ENCODE measurements at places on chromosomes 13 and 19.

DNA sequence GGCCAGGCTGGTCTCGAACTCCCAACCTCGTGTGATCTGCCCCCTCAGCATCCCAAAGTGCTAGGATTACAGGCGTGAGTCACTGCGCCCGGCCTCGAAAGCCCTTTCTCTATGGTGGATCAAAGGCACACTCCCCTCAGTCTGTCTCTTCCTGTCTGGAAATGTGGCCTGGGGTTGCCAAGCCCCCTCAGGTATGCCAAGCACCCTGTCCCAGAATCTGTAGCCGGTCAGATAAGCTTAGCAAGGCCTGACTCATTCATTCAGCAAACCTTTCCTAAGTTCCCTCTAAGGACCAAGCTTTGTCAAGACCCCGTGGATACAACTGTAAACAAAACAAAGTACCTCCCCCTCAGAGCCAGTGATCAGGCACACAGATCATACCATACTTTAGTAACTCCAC lies 14.1 kb downstream of the NUCB1 start:
- no peak for DNase-seq

DNA sequence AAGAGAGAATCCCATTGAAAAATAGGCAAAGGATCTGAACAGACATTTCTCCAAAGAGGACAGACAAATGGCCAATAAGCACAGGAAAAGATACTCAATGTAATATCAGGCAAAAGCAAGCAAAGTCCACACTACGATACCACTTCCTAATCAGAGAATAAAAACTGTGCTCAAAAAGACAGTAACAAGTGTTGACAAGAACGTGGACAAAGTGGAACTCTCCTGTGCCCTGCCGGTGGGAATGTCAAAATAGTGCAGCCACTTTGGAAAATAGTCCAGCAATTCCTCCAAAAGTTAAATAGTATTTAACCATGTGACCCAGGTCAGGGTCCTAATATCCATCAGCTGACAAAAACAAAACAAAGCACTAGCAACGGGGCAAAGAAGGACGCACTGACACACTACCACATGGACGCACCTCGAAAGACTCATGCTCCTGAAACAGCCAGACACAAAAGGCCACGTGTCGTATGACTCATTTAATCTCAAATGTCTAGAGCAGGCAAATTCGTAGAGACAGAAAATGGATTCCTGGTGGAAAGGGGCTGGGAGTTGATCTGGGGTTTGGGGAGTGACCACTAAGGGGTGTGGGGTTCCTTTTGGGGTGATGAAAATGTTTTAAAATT lies 5.2 kb downstream of the MIER2 start:
- no peak for DNase-seq

DNA sequence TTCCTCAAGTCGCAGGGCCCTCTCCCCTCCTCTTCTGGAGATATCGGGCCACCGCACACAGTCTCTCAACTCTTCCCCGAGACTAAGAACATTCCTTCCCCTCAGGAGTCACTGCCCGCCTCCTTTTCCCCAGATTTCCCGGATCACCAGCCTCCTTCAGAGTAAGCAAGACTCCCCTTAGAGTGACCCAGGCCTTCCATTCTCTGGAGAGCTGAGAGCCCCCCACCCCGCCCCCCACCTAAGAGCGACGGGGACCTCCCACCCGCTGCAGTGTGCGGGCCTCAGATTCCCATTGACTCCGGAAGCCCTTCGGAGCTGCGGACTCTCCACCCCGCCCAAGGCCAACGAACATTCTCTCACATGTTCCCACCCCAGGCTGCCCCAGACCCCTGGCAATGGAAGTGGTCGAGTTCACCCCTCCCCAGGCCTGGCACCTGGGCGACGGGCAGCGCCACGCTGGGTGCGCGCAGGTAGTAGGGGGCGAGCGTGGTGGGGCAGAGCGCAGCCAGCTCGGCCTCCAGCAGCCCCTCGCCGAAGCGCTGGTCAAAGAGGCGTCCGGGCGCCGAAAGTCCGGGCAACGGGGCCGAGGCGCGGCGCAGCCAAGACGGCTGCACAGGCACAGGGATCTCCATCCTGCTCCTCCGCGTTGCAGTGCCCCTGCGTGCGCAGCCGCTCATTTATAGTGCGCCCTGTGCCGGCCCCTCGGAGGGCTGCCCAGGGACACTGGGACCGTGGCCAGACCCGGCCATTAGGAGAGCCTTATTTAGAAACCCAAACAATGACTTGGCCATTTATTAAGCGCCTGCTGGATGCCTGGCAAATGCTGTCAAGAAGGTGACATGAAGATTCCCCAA lies at the start of gene HSPB6:
HSPB6 (minus strand) TSS at position 653 of the 854 bp plus-strand sequence; CDS start at position 632, 21 bp downstream.
- DNase-seq, result no peak

GRCh38 chr19:28964500-28964899 lies 248.5 kb downstream of the UQCRFS1 start:
- no peak for DNase-seq

- no peak for DNase-seq
Observed at GRCh38 chr13:54637366-54637765, 1608.8 kb downstream of the OLFM4 start.
